ENCODE measurements at places on chromosomes 2 and 18.

DNA sequence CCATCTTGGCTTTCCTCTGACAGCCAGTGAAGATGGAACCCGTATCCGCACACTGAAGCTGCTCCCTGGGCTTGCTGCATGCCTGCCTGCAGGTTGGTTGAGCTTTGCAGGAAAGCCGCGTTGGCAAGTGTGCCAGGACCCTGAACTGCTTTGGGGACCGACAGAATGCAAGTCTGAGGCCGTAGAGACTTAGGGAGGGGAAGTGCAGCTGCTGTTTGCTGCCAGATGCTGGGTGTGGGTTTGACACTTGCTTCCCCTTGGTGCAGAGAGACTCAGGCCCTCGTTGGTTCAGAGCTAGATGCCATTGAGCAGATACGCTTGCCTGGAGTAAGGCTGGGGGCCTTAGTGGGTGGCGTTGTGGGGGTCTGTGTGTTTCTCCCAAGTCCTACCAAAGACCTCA, 13.1 kb upstream of the PHLPP1 start:
- DNase-seq = no peak

DNA sequence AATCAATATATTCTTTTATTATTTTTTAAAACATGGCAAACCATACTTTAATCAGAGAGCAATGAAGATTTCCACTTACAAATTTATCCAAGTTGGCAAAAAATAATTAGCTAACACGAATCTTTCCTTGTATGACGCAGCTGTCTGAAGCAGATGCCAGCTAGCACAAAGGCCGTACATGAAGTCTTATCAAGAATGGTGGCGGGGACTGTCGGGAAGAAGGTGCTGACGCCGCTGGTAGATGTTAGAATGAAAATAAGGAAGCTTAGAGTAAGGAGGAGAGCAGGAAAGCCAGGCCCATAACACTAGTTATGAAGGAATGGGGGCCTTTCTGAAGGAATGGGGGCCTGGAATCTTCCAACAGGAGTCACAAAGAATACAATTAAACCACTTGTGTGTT, 96.7 kb downstream of the ZNF516 start:
- DNase-seq = no peak

DNA sequence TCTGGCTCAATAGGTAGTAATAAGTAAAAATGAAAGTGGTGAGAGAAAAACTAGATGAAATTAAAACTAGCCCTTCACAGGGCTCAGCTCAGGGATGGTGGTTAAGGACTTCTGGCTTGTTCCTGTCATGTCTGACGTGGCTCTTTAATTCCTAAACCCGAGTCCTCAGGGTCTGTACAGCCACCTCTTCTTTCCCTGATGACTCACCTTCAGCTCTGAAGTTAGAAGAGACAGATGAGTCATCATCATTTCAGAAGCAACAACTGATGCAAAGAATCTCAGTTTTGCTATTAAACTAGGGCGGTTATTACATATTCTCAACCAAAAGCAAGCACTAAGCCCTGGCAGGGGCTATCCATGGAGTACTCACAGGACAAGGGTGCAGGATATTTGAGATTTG, 24.0 kb upstream of the ITGB6 start:
- peak; percentile 19 for DNase-seq

GRCh38 chr2:236715491-236715961, 145.9 kb downstream of the ACKR3 start:
- DNase-seq = no peak

- no peak for DNase-seq
Measured at GRCh38 chr18:56162311-56163265, 475.8 kb downstream of the TXNL1 start.

DNA sequence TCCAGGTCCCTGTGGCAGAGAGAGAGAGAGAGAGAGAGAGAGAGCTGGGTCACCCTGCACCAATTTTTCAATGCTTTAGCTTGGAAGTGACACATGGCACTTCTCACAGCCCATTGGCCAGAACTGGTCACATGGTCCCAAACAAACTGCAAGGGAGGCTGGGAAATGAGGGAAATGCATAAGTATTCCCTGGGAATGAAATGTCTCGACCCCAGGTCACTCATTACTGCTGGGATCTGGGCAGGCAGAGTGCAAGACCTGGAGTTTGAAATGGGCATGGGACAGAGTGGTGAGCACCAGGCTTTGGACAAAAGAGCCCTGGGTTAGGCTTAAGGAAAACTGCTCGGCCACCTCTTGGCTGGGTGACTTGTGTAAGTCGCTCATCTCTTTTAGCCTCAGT, 37.0 kb downstream of the SMAD7 start:
- no peak for DNase-seq

GRCh38 chr18:60146220-60146960, 226.2 kb downstream of the MC4R start:
- DNase-seq = no peak

GRCh38 chr2:145769011-145769716, 1249.2 kb upstream of the ZEB2 start:
- DNase-seq = no peak

DNA sequence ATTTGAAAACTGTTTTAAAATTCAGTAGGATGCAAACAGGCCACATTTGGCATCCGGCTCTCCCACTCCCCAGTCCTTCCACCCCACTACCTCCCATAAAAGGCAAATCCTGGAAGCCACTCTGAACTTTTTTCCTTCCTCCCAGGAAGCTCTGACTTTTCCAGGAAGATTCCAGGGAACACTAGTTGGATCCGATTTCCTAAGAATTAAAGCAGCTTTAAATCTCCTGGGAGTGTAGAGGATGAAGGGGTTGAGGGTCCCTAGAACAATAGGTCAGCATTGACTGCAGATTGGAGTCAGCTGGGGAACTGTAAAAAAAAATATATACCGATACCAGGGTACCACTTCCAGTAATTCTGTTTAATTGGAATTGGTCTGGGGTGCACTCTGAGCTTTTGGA, 76.9 kb downstream of the CRIM1 start:
- no peak for DNase-seq

- no peak for DNase-seq
Measured at GRCh38 chr2:24375349-24376087, 15.2 kb upstream of the ITSN2 start.

GRCh38 chr18:47050468-47050867, 15.0 kb upstream of the ELOA2 start:
- DNase-seq = no peak

- DNase-seq = no peak
Measured at GRCh38 chr2:56589835-56590234, 406.0 kb downstream of the CCDC85A start.

DNA sequence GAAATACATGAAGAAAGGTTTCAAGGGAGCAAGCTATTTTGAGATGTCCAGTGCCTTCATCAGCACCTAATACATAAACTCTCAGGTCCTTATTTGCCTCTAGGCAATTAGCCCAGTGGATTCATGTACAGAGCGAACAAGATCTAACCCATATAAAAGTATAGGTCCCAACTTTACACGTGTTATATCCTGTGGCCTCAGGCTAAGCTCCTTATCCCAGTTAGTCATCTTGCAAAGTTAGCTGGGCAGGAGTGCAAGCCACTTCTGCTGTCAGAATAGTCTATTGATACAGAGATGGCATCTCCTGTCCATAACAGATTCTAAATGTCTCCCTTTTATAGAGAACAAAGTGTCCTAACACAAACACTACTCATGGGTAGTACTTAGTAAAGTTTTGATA, 203.9 kb upstream of the PIK3C3 start:
- DNase-seq = no peak

DNA sequence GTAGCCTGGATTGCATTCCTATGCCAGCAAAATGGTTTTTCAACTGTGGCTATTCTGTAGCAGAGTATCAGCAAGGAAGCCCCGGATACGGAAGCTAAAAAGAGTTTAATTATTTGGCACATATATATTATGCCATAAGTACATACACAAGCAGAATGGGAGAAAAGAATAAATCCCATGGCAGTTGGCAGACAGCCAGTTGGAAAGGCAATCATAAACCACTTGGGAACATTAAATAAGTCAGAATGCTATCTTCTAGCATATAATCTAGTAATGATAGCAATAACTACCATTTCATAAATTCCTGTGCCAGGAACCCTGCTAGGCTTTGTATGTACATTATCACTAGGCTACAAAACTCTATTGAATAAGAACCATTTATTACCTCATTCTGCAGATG, 26.0 kb downstream of the GALNT5 start:
- DNase-seq = no peak

GRCh38 chr2:120346026-120346666, at the start of gene INHBB:
INHBB (plus strand) TSS chr2:120346136; CDS start chr2:120346189, 53 bp downstream.
- DNase-seq = no peak

- DNase-seq = no peak
Measured at GRCh38 chr2:64325477-64325851, 128.5 kb upstream of the LGALSL start.

- no peak for DNase-seq
Measured at GRCh38 chr2:96512341-96512740, 7.2 kb upstream of the NEURL3 start.

DNA sequence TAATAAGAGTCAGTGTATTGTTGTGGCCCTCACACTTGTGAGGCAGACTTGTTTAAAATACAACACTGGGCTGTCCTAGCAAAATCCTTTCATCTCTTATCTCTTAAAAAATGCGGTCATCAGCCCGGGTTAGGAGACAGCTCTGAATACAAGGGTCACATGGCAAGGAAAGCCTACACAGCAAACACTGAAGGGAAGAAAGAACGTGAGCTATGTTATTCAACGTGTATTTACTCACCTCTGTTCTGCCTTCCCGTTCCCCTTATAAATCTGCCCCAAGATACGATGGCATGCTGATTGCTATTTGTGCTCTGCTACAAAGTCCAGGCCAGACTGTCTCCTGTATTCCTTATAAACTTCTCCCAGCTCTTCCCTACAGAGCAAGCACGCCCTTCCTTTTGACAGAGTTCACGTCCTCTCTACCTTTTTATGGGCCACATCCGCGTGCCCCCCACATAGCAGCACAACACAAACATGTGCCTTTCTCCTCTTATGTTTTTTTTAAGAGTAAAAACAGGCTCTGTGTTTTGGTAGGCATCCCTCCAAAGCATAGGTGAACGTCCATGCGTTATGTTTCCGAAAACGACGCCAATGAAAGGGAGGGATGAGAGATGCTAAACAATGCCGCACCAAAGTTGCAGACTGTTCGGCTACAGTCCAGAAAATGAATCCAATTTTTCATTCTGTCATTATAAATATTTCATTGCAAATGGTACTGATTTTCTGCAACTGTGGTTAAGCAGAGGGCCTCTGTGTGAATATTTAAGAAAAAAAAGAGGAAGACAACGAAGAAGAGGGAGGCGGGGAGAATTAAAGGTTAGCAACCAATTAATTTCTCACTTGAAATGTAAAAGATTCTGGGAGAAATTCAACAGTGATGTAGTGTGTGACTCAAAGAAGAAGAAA, 274.7 kb downstream of the ZNF521 start:
- no peak for DNase-seq

- DNase-seq = no peak
Measured at GRCh38 chr18:8865934-8866333, 160.6 kb downstream of the MTCL1 start.

DNA sequence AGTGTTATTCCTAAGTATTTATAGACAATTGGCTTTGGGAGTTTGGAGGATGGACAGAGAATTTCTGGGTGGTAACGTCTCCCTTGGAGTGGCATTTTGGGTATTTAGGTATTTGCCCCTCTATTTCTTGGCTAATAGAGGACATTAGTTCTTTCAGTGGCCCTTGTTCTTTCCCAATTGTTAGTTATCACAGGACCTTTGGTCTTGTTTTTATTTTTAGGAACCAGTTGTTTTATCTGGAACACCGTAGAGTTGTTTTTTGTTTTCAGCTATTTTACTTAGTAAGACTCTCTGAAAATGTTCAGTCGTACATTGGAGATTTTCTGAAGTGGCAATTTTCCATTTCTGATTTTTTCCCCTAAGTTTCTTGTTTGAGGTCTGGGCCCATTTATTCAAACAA, 40.5 kb upstream of the TNFRSF11A start:
- DNase-seq = no peak

DNA sequence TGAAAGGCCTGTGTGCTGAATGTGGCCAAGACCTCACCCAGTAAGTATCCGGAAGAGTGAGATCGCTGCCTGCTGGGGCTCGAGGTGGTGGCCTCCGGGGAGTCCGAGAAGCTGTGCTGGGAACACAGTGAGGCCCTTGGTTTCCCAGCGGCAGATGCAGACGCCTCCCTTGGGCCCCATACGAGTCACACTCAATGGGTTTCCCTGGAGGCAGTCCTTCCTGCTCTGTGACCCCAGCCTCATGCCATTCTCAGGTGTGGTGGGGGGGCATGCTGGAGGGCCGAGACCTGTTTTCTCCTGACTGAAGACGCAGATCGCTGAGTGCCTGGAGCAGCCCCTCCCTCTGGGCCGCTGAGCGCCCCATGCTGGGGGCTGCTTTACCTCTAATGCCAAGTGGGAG, 15.7 kb downstream of the CTDP1 start:
- DNase-seq = no peak

DNA sequence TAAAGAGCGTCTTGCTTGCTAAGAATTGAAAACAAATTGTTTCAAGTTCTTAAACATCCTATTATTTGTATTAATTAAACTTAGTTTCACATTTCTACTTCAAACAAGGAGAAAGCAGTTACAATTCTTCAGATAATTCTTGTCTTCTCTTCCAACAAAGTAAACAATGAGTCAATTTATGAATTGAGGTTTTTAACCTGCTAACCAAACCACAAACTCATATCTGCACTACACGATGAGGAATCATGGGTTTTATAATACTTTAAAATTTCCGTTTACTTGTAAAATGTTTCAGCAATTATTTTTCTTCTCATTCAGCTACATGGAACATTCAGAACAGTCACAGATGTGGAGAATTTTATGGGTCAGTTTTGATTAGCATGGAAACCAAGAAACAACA, 114.2 kb downstream of the SPIRE1 start:
- DNase-seq = no peak

DNA sequence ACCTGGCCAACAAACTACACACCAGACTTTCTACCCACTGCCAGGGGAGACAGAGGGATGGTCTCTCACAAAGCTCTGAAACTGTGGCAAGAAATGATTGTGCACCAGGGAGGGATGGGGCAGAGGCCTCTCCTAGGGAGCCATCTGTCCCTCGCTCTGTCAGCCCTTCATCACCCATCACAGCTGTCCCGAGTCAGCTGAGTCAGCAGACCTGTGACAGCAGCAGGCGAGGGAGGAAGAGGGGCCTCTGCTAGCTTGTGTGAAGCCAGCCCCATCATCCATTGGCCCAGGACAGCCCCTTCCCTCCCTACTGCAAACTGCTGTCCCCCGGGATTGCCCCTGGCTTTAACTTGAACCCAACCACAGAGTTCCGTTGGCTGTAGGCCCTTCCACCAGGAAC, 5.0 kb downstream of the SH2D6 start:
- DNase-seq = no peak

- DNase-seq = no peak
Measured at GRCh38 chr18:68916734-68917133, 118.9 kb downstream of the CCDC102B start.

- no peak for DNase-seq
Measured at GRCh38 chr18:51721996-51722395, 524.5 kb upstream of the MEX3C start.

DNA sequence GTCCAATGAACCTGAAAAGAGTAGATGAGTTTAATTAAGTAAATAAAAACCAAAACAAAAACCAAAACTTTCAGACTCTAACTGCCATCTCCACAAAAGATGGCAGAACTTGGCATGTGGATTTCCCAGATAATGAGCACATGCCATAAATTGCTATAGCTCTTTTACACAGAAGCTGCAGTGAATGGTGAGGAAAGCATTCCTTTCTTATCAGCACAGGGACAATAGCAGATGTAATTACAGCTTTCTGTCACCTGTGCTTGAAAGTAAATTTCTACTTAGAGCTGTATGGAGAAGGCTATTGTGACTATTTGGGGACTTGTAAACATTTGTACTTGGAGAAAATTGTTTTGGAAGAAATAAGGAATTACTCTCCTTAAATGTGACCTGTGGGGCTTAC, 378.4 kb downstream of the RPRM start:
- DNase-seq = no peak
